NCI-H1930 (cell line): ENCODE measurements at places on chromosomes 3 and 15.

DNA sequence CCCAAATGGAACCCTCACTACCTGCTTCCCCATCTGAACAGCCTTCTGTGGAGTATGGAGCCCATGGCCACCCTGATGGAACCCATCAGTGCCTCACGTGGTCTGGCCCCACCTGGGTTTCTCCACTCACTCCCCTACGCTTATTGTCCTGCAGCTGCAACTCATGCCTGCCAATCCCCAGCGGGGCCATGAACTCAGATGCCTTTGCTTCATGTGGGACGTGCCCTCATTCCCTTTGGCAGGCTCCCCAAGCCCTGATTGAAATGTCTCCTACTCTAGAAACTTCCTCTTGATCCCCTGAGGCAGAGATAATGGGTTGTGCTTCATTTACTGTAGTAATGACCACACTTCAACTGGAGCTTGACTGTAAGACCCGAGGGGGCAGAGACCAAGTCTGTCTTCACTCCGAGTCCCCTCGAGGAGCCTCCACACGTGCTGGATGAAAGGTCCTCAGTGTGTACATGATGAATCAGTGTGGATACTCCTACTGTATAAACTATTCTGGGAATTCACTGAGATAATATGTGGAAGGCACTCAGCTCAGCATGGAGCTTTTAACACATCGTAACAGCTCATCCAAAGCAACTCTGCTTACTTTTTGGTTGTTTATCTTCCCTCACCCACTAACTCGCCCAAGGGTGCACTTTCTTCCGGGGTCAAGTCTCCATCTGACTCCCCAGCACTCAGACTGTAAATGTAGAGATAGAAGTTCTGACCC is 232.8 kb upstream of the BHLHE40 start:
- no peak for DNase-seq

DNA sequence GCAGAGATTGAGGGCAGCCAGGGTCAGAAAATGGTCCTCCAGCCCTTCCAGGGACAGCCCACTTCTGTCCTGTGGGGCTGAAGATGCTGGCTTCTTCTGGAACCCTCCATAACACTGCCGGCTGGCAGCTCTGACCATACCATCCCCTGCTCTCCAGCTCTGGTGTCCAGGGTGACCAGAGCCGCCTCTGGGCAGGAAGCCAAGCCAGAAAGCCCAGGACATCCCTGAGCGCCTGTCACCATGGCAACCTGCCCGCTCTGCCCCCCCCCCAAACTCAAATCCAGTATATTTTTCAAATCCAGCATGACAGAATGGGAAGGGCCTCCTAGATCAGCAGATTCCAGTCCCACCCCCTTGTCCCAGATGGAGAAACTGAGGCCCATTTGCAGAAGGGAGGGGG is 420 bp upstream of the TMIE start:
- no peak for DNase-seq

DNA sequence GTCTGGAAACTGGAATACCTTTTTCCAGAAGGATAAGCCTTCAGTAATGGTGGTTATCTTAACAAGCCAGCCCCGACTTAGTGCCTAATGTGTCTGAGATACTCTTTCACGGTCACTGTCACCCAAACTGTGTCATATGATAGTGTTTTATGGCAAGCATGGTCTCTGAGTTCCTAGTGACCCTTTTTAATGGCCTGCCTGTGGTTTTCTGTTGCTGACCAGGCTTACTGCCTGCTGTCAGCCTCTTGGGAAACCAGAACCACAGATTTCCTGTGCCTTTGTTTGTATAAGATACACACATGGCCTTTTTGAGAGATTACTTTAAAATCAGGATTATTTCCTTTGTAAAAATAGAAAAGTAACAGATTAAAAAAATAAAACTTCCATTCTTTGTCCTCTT is 22.4 kb downstream of the HPS3 start:
- no peak for DNase-seq

DNA sequence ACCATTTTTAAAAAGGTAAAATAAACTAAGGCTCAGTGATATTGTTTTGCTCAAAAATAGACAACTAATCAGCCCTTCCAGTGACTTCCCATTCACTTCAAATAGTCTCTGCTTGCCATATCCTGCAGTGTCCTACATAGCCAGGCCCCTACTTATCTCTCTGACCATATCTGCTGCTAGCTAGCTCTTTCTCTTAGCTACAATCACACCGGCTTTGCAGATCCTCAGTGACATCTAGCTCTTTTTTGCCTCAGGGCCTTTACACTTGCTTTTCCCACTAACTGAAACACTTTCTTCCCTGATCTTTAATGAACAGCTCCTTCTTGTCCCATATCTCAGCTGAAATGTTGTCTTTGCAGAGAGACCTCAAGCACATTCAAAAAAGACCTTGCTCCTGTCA is 161.3 kb downstream of the IL5RA start:
- DNase-seq = no peak

DNA sequence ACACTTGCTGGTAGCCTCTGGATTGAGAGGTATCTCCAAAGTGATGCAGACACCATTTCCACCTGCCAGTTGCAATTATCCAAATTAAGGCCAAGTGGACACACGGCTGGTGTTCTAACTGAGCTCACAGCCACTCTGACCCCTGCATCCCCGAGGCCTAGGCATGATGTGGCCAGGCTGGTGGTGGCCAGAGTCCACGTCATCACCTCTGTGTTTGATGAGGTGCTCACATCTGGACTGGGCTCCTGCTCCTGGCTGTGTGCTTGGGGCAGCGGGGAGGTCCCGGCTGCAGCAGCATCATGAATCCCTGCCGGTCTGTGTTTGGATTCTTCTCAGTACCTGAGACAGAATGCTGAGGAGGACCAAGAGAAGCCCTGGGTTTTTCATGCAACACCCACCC is 4.9 kb downstream of the OXTR start:
- DNase-seq = no peak

DNA sequence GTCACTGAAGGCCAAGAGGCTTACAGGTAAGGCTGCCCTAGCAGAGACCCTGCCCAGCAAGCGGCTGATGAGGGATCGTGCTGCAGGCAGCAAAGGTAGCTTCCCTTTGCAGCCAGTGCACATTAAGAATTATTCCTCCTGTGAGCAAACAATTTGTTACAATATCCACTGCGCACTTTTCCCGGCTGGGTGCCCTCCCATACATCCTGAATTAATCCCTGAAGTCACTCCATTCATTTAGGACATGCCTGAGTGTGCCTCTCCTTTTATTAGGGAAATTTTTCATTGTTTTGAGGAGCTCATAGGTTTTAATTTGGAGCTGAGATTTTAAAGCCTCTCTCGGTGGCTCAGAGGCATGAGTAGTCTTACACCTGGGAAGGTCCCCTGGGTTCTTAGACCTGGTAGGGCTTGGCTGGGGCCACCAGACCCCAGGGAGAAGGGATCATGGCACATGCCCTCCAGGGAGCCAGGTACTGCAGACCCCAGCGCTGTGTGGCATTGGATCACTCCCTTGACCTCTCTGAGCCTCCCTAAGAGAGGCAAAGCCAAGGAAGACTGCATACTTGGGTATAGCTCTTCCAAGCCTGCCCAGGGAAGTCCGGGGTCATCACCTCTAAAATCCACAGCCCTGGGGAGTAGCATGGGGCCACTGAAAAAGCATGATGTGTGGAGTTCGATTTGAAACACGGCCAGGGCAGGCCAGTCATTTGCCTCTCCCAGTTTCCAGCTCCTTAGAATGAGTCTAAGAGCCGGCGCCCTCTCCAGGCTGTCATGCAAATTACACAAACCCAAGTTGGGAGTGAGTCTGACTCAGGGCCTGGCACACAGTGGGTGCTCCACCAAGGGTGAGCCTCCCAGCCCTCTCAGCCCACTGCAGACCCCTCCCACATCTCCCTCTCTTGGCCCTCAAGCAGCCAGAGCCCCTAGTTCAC is 151.9 kb upstream of the LINGO1 start:
- DNase-seq = no peak

DNA sequence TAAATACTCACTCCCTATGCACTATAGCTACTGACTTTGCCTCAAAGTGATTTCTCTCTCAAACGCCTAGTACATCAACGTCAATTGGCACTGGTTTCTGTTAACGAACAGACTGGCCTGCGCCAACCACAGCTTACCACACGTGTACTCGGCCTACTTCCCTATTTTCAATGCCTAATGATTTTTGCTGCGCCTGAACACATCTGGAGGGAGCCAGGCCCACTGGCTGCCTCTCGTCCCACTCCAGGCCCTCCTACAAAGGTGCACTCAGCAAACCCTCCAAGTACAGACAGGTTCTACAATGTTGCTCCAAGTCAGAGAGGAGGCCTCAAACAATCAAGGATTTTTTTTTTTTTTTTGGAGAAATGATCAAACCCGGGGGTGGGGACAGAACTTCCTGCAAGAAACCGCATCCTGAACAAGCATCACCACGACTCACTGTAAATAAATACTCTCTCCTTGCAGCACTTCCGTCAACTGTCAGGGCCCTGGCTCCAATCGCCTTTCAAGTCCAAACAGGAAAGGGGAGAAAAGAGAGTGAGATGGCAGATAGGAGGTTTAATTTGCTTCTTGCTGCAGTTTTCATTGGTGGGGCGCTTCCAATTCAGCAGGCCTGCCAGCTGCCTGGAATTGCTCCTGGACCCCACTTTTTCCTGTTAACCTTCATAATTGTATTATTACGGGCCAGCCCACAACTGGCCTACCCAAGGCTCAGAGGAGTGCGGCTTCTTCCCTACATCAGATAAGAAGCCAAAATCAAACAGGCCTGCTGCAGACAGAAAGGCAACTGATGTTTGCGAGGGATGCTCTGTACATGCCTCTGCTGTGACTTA is 139.3 kb downstream of the FOXP1 start:
- DNase-seq = no peak

DNA sequence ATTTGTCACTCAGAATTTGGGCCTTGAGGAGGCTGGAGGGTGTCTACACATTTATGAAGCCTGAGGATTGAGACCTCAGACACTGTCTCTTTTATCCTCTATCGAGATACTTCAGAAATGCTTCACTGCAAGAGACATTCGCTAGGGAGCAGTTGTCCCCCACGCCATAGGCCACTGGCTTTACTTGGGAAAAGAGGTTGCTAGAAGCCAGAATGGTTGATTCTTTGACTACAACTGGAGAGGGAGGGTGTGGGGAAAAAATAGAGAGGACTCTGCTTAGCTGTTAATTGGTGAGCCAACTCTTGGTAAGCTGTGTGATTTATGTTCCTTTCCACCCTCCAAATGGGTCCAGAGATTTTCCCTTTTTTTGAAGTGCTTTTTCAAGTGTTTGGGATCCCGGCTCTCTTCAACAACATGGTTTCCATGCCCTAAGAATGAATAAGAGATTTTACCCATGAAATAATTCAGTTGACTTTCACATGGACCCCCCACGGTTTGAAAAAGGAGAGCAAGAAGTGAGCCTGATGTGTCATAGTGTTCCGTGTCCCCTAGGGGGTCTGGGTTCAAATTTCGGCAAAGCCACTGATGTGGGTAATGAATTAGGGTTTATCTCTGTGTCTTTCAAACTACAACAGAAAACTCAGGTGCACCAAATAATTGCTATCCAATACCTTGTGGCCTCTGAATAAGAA is 2.7 kb downstream of the BOC start:
- DNase-seq = no peak
